ENCODE measurements at places on chromosomes 12 and 14.

DNA sequence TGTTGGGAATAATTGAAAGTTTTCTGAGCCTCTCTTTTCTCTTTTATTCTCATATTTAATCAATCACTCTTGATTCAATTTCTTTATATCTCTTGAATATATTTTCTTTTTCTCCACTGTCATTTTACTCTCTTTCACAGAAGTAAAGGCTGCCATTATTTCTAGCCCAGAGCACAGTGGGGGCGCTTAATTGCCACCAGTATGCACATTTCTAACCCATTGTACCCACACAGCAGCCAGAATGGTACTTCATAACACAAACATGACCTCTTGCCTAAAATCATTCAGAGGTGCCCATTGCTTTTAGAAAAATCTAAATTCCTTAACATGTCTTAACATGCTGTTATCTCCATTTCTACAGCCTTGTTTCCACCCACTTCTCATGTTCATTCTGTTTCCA, 190.2 kb upstream of the LMO3 start:
- DNase-seq: no peak

- DNase-seq: no peak
These were observed 68.8 kb downstream of the ADCK1 start for GRCh38 chr14:77868552-77869285.

- DNase-seq: no peak
These were observed 55.6 kb upstream of the GTF2A1 start for GRCh38 chr14:81276073-81277069.

DNA sequence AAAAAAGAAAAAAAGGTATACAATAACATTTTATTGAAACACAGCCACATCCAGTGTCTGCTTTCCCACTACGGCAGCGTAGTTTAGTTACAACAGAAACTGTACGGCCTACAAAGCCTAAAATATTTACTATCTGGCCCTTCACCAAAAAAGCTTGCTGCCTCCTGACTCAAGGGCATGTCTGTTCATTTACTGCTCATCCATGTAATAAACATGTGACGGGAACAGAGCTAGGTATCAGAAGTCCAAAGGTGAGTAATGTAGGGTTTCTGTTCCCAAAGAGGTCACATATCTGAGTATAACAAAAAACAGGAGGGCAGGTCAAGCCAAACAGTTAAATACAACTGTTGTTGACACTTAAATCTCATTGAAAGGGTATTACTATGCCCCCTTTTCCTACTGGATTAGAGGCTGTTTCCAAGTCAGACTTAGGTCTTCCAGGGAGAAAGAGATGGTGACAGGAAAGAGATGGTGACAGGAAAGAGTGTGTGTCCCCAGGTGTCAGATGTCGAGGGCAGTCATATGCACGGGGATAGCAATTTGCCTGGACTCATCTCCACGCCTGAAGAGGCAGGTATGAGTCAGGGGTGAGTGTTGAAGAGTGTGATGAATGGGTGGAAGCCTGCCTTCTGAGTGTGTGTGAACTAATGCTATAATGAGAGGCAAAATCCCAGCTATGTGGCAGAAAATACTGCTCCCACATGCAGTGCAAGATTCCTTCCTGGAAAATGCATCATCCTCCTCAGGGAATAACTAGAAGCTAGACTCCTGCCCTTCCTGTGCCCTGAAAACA, 77.7 kb downstream of the MAP3K9 start:
- DNase-seq: no peak

DNA sequence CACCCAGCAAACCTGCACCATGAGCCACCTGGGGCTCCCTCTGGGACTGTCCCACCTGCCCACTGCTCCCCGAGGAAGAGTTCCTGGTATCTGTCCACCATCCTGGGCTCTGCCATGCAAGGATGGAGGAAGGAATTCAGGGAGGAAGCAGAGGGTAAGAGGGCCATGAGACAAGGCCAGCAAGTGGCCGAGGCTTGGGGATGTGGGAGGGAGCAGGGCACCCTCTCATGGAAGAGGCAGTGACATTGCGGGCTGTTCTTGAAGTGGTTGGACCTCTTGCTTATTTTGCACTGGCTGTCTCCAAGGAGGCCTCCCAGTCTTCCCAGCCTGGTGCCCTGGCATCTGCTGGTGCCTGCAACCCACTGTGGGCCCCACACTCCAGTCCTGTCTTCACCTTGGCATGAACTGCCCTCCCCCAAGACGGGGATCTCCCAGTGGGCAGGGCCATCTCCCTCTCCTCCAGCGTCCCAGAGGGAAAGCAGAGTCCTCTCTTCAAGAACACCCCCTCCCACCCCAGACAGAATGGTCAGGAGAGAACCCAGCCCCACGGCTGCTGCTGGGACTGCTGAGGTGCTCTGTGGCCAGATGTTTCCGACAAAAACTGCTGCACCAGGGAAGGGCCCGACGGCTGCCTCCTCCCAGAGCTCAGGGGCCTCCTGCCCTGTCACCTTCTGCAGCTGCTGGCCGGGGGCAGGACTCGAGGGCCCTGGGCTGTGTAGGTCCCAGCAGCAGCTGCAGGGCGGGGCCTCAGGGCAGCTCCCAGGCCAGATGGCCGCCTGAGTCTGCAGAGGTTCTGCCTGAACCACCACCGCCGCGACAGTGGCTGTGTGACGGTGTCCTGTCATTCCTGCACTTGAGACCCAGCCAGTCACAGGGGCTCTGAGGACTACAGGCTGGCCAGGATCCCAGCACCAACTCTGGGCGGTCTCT, 1.8 kb upstream of the AKT1 start:
- no peak for DNase-seq

DNA sequence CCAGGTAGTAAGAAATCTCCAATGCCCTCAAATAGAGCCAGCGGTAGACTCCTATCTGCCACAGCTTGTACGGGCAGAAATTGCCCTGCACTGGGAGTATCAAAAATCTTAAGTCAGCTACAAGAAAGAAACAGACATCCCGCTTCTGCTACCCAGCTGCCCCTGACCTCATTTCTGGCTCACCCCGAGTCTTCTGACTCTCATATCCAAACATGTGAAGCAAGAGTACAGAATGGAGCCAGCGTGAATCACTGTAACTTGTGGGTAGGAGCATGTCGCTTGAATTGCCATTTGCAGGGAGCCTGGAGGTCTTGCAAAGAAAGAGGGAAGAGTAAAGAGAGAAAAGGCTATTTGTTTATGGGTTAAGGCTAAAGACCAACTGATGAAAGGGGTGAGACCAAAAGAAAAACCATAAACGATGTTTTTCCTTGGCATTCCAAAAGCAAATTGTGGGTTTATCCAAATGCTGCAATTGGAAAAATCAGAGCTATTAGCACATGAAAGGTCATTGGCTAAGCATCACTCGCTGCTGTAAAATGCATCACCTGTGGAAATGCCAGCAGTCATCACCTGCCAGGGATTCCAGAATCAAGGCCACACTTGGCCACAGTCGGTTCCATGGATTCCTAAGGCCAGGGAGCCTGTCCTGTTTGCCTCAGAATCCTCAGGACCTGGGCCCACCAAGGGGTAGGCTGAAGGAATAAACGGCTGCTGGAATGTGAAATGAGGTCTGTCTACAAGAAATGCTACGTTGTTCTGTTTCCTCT, 86.6 kb downstream of the FOXN3 start:
- no peak for DNase-seq

- DNase-seq: no peak
These were observed 44.3 kb upstream of the HELB start for GRCh38 chr12:66258011-66258410.

GRCh38 chr12:31517994-31518393, 72.9 kb downstream of the DENND5B start:
- DNase-seq: no peak

DNA sequence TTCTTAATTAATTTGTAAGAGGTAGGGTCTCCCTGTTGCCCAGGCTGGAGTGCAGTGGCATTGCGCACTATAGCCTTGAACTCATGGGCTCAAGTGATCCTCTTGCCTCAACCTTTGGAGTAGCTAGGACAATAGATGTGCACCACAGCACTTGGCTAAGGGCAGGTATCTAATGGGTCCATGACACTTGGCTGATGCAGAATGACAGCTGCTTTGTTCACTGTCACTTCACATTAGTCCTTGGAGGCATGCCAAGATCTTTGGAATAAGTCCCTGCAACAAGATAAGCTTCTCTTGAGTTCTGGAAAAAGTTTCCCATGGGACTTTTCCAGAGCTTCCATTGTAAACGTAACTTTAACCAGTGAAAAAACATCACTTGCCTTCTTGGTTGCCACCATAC, 23.4 kb downstream of the COQ6 start:
- DNase-seq: no peak

- no peak for DNase-seq
These were observed 27.4 kb upstream of the BTBD6 start for GRCh38 chr14:105220699-105221597.

- peak; percentile 70 for DNase-seq
These were observed 36.7 kb downstream of the TMBIM6 start for GRCh38 chr12:49777800-49778748.

DNA sequence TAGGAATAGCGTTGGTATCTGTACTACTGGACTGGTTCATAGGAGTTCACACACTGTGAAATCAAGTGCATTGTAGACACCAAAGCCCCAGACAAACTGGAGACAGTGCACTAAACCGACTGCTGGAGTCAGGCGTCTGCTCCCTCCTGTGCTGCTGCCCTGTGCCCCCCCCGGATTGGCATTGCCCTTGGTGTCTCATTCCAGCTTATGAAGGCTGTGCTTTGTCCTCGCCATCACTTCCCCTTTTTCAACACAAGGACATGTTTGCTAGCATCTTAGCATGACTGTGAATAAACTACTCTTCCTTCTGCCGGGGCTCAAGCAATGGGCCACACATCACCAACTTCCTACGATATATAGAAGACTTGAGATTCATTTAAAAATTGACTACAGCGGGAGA, 84.0 kb downstream of the TMCC3 start:
- DNase-seq: no peak

- no peak for DNase-seq
These were observed 606 bp downstream of the NXPH4 start for GRCh38 chr12:57216921-57217879.

GRCh38 chr14:74048281-74048680, 29.1 kb downstream of the BBOF1 start:
- no peak for DNase-seq

GRCh38 chr14:104522926-104523545, 56.5 kb upstream of the C14orf180 start:
- no peak for DNase-seq

DNA sequence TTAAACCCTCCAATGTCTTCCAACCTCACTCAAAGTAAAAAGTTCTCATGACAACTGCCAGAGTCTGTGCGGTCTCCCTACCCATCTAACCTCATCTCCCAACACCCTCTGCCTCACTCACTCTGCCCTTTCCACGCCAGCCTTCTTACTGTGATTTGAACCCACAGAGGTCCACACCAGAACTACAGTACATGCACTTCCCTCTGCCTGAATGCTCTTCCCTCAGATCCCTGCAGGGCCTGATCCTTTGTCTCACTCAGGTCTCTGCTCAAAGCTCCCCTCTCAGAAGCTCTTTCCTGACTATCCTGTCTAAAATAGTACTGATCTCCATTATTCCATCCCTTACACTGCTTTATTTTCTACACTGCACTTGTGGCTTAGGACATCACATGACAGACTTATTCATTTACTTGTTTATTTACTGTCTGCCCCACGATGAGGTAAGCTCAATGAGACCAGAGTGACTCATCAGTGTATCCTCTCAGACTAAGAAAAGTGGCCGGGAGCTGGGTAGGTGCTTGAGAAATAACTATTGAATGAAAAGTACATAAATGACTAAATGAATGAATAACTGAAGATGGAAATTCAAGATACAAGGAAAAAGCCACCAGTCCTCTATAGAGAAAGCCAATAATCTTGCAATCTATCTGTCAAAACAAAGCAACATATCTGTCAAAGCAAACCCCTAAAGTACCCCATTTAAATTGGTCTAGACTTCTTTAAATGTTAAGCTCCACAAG, 17.1 kb downstream of the POMT2 start:
- DNase-seq: no peak

- DNase-seq: no peak
These were observed 29.0 kb upstream of the A2M start for GRCh38 chr12:9144730-9145106.

DNA sequence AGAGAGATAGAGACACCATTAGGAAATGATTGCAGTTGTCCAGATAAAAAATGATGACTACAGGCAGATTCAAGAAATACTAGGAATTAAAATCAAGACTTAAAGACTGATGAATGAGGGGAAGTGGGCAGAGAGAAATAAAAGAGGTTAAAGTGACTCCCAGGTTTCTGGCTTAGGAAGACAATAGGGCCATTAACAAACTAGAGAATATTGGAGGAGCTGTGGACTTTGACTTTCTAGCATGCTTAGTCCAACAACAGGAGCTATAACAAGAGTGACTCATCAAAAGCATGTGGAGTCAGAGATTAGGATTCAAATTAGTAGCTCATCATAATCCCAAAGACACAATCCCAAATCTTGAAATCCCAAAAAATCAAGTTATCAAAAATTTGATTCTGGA, 101.5 kb downstream of the BMP4 start:
- DNase-seq: no peak

- no peak for DNase-seq
These were observed 479.4 kb upstream of the NOVA1 start for GRCh38 chr14:27077214-27077613.

- no peak for DNase-seq
These were observed 54.1 kb downstream of the ESRRB start for GRCh38 chr14:76430017-76430416.

DNA sequence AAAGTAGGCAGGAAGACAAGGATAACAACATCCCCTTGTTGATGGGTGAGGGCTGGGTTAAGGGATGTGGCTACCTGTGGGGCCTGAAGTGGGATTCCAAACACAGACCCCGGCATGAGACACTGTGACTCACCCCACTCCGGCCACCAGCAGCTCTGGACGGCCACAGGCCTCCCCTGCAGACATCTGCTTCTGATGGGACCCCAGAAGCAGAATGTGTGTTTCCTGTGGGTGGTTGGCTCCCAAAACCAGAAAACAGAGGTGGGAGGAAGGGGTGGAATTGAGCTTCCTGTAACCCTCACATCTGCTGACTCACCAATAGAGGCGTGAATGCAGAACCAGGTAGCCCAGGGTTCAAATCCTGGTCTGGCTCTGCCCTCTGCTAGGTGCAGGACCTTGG, 216.6 kb upstream of the PWP1 start:
- no peak for DNase-seq

- DNase-seq: no peak
These were observed 4.0 kb downstream of the MAPKAPK5 start for GRCh38 chr12:111846016-111846415.

- DNase-seq: no peak
These were observed 234.0 kb upstream of the CAND1 start for GRCh38 chr12:67035121-67035520.

DNA sequence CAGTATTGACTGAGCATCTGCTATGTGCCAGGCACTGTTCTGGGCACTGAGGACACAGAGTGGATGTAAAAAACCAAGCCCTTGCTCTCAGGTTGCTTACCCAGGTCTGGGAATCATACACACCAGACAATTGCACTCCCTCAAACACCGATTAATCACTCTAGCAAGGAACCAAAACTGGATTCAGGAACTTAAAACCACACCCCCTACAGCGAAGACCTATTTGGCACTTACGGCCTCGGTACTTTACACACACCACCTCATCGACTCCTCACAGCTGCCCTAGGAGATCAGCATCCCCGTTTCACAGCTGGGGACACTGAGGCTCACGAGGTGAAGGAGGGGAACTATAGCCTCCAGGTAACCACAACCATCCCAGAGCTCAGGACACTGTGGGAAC, 1.6 kb downstream of the GLTP start:
- DNase-seq: no peak

Data from CD4-positive, alpha-beta T cell treated with Interleukin-6 at 100 ng/mL for 8 hours (primary cell).